ENCODE measurements at places on chromosomes 12 and 14.

GRCh38 chr12:113221997-113222729, 899 bp downstream of the TPCN1 start:
- DNase-seq: no peak

DNA sequence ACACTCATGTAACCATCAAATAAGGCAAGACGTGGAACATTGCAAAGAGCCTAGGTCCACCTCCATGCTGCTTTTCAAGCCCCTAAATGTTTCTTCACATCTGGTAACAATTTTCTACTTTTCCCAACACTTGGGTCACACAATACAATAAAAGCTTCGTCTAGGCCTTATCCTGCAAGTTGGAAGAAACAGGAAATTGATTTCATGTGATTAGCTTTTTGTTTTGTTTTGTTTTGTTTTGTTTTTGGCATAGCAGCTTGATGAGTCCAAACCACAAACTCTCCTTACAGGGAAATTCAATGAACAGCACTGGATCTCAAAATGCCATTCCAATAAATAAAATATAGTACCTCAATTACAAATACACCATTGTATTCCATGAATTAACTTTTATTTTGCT, 19.3 kb downstream of the TAS2R50 start:
- no peak for DNase-seq

DNA sequence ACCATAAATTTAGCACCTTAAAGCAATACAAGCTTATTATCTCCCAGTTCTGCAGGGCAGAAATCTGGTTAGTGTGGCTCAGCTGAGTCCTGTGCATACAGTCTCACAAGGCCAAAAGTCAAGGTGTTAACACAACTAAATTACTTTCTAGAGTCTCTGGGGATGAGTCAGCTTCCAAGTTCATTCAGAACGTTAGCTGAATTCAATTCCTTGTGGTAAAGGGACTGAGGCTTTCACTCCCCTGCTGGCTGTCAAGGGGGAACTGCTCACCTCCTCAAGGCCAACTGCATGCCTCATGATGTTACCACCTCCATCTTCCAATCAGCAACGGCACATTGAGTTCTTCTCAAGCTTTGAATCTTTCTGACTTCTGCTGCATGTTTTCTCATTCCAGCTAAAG, 27.6 kb downstream of the EML5 start:
- no peak for DNase-seq

- DNase-seq: no peak
Observed at GRCh38 chr12:27651201-27651600, 45.0 kb upstream of the REP15 start.

DNA sequence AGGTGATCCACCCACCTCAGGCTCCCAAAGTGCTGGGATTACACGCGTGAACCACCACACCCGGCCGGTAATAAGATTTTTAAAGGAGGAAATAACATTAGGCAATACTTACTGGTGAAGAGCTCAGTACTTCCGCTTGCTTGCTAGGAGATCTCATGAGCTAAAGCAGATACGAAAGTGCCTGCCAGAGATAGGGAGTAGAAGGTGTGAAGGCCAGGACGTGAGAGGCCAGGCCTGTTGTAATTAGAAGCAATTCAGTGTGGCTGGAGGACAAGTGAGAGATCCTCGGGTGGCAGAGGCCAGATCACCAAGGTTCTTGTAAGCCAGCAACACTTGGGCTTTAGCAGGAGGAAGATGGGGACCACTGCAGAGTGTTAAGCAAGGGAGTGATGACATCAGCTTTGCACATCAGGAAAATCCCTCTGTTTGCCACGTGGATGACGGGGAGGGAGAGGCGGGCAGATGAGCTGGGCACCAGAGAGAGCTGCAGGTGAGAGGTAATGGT, 7.6 kb downstream of the TECPR2 start:
- no peak for DNase-seq

DNA sequence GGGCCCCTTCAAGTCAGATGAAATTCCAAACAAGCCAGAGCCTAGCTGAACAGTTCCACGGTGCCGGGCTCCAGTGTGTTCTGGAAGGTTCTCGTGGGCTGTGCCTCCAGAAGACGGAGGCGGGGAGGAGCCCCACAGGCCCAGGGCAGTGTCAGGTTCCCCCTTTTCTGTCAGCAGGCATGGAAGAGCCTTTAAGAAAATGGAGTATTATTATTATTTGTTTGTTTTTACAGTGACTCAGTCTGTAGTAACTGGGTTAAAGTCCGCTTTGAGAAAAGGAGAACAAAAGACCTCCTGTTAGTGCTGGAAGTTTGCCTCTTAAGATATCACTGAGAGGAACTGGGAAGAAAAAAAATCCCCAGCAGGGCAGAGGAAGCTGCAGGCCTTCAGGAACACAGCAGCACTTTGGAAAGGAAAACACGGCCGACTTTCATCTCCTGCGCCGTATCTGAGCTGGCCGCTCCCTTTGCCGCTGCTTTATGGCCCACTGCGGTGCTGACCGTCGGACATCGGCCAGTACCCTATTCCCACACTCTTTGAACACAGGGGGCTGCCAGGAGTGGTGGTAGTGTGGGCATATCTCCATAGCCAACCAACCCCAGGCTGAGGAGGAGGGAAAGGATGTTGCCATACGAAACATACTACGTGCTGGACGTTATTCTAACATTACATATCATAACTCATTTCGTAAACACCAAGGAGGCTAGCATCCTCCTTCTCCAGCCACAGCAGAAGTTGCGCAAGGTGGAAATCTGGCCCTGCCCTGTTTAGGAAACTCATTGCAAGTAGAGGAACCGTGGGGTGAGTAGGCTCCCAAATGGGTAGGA, 194.0 kb downstream of the ZFP36L1 start:
- DNase-seq: peak; percentile 94

- no peak for DNase-seq
Observed at GRCh38 chr12:5525783-5526367, 94.0 kb downstream of the NTF3 start.

GRCh38 chr14:81301813-81302212, 81.1 kb upstream of the GTF2A1 start:
- no peak for DNase-seq

- DNase-seq: no peak
Observed at GRCh38 chr12:88505696-88506095, 74.6 kb downstream of the KITLG start.

- DNase-seq: no peak
Observed at GRCh38 chr14:37992499-37992898, 215.2 kb upstream of the SSTR1 start.

GRCh38 chr14:23402296-23403138, 5.6 kb downstream of the MYH6 start:
- no peak for DNase-seq

DNA sequence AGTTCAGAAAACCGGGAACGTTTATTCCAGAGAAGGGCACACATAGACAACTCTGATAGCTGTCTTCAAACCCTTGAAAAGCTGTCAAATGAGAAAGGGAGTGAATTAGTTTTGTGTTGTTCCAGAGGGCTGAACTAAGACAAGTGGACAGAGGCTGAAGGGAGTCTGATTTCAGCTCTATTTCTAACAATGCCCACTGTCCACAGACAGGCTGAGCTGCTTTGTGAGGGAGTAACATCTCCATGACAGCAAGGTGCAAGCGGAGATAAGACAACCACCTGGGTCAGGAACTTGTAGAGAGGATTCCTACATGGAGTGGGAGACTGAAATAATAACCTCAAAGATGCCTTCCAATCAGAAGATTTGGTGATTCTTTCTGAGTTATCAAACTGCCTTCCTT, 25.6 kb upstream of the PARP11 start:
- DNase-seq: no peak

- no peak for DNase-seq
Observed at GRCh38 chr14:32403688-32404087, 74.6 kb downstream of the AKAP6 start.

DNA sequence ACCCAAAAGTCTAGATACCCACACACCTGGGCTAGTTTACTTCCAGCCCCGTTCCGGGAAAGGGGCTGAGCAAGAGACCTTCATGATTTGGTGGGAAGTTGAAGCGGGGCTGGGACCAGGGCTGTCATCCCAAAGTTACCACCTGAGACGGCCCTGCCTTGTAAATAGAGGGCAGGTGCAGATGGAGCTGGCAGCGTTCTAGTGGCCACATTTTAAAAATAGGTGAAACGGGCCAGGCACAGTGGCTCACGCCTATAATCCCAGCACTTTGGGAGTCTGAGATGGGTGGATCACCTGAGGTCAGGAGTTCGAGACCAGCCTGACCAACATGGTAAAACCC, 43.4 kb downstream of the NFKBIA start:
- no peak for DNase-seq

DNA sequence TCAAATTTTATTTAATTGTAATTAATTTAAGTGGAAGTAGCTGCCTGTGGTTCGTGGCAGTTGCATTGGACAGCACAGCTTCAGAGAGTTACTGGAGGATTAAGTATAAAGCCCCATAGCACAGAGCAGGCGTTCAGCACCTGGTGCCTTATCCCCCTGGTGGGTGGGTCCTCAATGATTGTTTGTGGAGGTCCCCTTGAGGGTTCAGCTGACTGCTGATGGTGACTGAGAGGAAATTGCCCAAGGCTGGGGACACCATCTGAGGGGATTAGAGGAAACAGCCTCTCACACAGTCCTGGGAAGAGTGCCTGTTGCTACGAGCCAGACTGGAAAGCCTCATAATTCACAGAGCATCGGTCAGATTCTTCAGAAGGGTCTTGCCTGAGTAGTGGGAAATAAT, 83.4 kb upstream of the NOS1 start:
- no peak for DNase-seq

- no peak for DNase-seq
Observed at GRCh38 chr14:91723501-91723900, 8.4 kb downstream of the CATSPERB start.

- peak; percentile 78 for DNase-seq
Observed at GRCh38 chr12:2963760-2964292, 4.6 kb downstream of the TEAD4 start.

- DNase-seq: no peak
Observed at GRCh38 chr12:40168001-40168400, 56.8 kb upstream of the LRRK2 start.

DNA sequence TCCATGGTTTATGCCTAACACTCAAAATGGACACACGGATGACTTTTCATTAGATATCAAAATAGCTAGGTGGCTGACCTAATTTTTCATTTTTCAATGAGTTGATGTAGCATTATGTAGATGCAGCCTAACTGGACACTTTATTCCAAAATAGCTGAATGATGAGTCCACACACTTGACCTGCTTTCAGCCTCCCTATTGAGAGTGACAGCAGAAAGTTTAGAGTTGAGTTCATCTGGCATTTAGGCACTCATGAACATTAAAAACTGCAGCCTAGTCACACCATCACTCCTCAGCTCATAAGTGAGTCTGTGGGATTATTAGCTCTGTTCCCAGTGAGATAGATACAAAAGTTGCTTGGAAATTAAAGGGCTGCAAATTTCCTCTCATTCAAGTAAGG, 307.3 kb upstream of the PRKD1 start:
- no peak for DNase-seq

- DNase-seq: no peak
Observed at GRCh38 chr14:85301506-85301905, 228.4 kb upstream of the FLRT2 start.

DNA sequence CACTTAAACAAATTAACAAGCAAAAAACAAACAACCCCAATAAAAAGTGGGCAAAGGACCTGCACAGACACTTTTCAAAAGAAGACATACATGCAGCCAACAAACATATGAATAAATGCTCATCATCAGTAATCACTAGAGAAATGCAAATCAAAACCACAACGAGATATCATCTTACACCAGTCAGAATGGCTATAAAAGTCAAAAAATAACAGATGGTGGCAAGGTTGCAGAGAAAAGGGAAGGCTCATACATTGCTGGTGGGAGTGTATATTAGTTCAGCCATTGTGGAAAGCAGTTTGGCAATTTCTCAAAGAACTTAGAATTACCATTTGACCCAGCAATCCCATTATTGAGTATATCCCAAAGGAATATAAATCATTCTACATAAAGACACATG, 34.6 kb upstream of the NT5DC3 start:
- DNase-seq: no peak

- peak; percentile 86 for DNase-seq
Observed at GRCh38 chr14:34498684-34499412, 36.8 kb upstream of the SPTSSA start.

GRCh38 chr12:4991373-4991772, 52.3 kb upstream of the KCNA5 start:
- DNase-seq: no peak

- DNase-seq: peak; percentile 7
Observed at GRCh38 chr12:89768586-89769482, 60.2 kb upstream of the ATP2B1 start.

DNA sequence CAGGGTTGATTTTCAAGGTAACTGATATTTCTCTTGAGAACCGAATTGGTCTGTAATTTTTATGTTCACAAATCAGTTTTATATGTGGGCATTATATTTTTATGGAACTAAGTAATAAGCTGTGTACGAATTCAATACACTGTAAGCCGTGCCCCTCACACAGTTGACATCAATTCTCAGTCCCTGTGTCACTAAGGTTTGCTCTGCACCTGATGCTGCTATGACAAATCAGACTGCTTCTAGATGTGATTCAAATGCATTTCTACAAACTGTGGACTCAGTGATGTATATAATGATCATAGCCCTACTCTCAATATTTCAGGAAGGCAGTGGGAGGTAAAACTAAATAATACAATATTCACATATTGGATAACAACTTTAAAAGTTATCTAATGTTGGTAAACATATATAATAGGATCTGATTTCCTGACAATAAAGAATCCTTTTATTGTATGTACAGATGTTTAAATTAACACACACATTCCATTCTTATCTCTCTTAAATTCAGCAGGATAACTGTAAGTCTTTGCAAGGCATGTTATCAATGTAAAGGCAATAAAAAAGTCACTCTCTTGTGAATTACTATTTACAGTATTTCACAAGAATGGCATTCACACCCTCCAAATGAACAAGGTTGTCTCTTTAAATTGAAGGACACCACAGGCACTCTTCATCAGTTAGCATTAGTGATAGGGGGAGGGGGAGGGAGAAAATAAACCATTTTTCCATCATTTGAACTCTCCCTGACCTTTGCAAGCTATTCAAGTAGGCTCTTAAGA, 87.2 kb upstream of the SOX5 start:
- DNase-seq: no peak

DNA sequence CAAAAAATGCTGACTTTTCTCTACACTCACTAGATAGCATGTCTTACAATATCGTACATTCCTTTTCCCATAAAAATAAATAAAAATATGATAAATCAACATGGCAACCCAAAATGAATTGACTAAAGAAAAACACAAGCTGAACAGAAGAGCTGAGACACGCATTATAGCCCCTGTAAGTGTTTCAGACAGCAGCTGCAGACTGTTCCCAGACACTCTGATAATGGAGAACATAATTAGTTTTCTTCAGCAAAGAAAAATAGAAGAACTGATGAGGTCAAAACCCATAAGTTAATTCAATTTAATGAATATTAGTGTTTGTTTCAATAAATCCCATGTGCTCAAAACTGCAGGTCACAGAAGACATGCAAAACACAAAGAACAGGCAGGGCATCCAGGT, 23.8 kb downstream of the ST8SIA1 start:
- no peak for DNase-seq

GRCh38 chr14:103801459-103801858, 45.9 kb downstream of the PPP1R13B start:
- DNase-seq: peak; percentile 37

- no peak for DNase-seq
Observed at GRCh38 chr14:57487771-57488170, 5.9 kb downstream of the CCDC198 start.

- no peak for DNase-seq
Observed at GRCh38 chr12:23423796-23424195, 525.7 kb downstream of the SOX5 start.

- peak; percentile 37 for DNase-seq
Observed at GRCh38 chr14:93898081-93898611, 29.0 kb upstream of the FAM181A start.

- no peak for DNase-seq
Observed at GRCh38 chr12:115639648-115640012, 637.9 kb downstream of the MED13L start.
